CD4-positive, alpha-beta T cell treated with Interleukin-15 for 1 hour (primary cell): ENCODE measurements at places on chromosomes 12 and 14.

DNA sequence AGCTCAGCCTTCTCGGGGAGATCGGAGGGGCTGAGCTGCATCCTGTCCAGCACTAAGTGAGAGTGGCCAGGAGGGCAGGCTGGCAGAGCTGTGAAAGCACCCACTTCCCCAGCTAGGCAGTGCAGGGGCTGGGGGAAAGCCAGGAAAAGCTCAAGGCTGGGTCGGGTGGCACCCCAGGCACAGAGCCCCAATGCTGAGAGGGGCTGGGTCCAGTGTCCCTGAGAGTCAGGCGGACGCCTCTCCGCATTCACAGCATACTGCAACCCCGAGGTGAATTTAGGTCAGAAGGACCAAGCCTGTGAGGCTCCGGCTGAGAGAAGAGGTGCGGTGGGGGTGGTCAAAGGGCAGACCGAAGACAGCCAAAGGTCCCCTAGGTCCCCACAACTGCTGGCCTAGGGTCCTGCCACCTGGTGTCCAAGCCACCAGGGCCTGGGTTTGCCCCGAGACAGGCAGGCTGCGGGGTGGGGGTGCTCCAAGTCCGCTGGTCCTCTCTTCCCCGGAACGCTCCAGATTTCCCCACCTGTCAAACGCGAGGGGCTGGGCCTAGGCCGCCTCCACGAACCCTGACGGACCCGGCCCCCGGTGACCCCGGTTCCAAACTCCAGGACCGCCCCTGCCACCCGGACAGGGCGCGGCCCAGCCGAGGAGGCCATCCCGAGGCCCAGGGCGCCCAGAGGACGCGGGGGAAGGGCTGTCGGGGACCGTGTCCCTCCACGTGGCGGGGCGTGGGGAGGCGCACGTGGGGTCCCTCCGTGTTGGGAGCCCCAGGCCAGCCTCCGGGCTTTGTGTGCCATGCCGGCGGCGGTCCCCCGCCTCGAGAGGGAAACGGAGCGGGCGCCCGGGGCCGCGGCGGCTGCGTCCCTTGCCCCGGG lies 527 bp downstream of the CAMKK2 start:
- DNase-seq: no peak

DNA sequence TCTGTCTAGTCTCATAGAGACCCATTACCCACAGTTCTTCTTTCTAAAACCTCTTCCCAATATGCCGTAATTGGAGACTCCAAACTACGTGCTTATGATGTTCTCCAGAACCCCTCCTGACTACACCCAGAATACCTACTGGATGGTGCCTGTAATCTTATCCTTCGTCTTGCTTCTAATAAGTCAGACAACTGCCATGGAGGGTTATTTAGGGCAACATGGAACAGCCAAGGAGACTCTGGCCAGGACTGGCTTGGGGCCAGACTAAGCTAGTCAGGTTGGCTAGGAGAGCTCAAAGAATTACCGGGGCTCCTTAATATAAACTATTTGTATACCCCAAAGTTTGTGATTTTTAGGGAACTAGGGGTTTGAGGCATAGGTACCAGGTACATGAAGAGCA lies 6.8 kb downstream of the PFKM start:
- no peak for DNase-seq

GRCh38 chr12:32692358-32692757 lies 13.3 kb downstream of the DNM1L start:
- DNase-seq: no peak

- no peak for DNase-seq
Observed at GRCh38 chr12:52074971-52075724, 4.4 kb upstream of the SMIM41 start.

- DNase-seq: no peak
Observed at GRCh38 chr12:21655591-21655990, 2.1 kb downstream of the LDHB start.

GRCh38 chr14:68233101-68233784 lies 413.7 kb downstream of the RAD51B start:
- DNase-seq: no peak

- DNase-seq: no peak
Observed at GRCh38 chr14:32571995-32572866, 243.1 kb downstream of the AKAP6 start.

DNA sequence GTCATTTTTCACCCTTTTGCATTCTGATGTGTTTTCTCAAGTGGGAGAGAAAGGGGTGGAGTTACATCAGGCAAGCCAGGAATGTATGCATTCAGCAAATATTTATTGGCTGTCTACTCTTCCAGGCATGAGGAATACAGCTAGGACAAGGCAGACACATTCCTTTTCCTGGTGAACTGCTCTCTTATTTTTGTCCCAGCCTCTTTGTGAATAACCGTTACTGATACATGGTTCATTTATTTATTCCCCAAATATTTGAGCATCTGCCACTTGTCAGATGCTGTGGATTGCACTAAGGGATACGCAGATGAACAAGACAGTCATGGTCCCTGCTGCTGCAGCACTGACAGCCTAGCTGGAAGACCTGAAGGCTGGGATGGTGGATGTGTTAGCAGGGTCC lies 6.1 kb downstream of the PELI2 start:
- DNase-seq: no peak

- no peak for DNase-seq
Observed at GRCh38 chr12:43586646-43587245, 34.7 kb upstream of the ADAMTS20 start.

- DNase-seq: no peak
Observed at GRCh38 chr12:110266980-110267620, 13.9 kb upstream of the ATP2A2 start.

GRCh38 chr14:77988096-77988870 lies 181.9 kb upstream of the NRXN3 start:
- no peak for DNase-seq

DNA sequence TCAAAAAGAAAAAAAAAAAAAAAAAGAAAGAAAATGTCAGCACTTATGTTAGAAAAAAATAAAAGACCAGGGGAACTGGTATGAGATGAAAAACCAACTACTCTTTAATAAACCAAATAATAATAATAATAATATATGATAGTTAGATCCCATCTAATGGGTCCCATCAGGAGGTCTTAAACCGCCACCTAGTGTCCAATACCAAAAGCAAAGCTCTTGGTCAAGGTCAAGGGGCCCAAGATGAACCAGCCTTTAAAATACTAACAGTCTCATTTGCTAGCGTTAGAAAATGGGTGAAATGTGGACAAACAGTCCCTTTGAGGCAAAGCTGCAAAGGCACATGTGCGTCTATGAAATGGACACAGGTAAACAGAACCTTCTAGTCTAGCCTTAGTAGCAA lies 12.3 kb downstream of the BRAP start:
- no peak for DNase-seq

GRCh38 chr12:130828895-130829294 lies 10.2 kb downstream of the STX2 start:
- DNase-seq: no peak

DNA sequence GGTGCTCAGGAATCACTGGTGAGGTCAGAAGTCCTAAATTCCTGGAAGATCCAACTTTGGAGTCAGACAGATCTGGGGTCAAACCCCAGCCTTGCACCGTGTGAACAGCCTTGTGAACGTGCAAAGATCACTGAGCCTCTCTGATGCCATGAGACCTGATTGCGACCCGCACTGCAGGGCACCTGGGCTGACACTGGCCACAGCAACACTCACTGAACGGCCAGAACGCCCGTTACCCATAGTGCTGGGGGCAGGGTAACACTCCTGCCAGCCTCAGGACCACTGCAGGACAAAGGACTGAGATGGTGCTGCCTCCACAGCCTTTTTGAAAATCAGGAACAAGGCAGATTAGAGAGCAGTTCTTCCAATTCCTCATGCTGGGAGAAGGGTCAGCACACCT lies 28.3 kb downstream of the CHGA start:
- no peak for DNase-seq

DNA sequence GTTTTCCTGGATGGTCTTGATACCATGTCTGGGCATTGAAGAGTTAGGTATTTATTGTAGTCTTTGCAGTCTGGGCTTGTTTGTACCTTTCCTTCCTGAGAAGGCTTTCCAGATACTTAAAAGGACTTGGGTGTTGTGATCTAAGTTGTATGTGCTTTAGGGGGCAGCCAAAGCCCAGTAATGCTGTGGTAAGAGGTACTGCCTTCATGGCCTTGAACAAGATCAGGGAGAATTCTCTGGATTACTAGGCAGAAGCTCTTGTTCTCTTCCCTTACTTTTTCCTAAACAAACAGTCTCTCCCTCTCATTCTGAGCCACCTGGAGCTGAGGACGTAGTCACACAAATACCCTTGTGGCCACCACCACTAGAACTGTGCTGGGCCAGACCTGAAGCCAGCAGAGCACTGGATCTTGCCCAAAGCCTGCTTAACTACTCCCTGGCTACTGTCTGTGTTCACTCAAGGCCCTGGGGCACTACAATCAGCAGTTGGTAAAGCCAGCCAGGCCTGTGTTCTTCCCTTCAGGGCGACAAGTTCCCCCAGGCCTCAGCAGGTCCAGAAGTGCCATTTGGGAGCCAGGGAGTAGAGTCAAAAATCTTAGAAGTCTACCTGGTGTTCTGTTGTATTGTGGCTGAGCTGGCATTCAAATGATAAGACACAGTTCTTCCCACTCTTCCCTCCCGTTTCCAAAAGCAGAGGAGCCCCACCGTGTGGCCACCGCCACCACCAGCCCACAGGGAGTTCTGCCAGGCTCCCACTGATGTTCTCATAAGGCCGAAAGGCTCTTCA lies 11.4 kb downstream of the PRORP start:
- no peak for DNase-seq

- DNase-seq: no peak
Observed at GRCh38 chr14:93862265-93862664, 64.9 kb upstream of the FAM181A start.

- no peak for DNase-seq
Observed at GRCh38 chr12:95178136-95178535, 39.1 kb downstream of the FGD6 start.
